DMS153 (cell line): ENCODE measurements at places on chromosomes 3 and 15.

DNA sequence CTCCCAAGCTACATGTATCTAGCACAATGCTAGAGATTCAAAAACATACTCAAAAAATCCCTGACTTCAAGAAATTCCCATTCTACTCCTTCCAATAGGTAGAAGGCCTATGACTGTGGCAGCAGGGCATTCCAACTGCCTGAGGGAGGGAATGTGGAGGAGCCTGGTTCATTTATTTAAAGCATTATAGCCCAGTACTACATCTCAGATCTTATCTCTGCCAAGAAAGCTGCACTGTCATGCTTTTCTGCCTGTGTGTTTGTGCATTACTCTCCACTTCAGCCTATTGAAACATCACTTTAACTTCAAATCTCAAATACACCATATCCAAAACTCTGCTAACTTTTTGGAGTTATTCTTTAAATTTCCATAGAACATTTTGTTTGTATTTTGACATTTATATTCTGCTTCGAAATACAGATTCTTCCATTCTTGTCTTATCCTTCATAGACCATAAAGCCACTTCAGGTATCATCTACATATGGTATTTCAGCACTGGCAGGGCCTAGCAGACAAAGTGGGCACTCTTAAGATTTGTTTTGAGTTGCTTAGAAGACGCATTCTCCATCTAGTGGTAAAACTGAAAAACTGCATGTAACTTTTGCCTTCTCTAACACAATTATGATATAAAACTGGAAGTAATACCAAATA lies 59.1 kb upstream of the NEDD4 start:
- no peak for DNase-seq

DNA sequence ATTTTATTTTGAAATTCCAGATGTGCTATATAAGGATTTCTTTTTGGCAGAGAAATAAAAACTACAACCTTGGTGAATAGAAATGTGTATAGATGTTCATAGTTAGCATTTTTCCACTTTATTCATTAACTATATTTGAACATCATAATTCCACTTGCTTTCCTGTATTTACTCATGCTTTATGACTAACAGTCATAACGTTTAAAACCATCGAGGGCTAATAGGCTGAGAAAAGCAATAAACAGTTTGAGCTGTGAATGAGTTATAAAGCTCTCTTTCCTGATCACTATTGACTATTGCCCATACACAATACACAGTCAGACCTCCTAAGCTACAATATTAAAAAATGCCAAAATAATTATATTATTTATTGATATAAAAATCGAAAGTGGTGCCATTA lies 502.1 kb upstream of the RASGRP1 start:
- DNase-seq, result no peak

GRCh38 chr3:13479332-13479581 lies 849 bp upstream of the HDAC11 start:
- no peak for DNase-seq

GRCh38 chr3:129683201-129683600 lies 76.7 kb upstream of the PLXND1 start:
- DNase-seq, result no peak

- DNase-seq, result no peak
Observed at GRCh38 chr3:52193065-52193464, 4.9 kb upstream of the ALAS1 start.

- DNase-seq, result no peak
Observed at GRCh38 chr3:66629150-66629981, 128.5 kb upstream of the LRIG1 start.

DNA sequence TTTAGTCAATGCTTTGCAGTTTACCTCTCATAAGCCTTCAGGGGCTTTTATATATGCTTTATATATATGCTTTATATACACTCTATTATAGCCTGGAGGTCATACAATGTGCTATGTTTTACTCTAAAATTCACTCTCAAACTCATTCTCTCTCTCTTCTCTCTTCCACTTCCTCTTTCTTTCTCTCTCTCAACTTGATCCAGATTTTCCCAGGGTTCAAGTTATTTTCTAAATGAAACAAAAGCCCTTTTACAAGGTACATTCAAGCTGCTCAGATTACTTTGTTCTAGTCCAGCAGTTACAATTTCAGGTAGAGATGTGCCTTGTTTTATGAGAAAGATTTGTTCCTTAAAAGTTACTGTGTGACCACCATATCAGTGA lies 79.6 kb upstream of the ACP3 start:
- no peak for DNase-seq

- DNase-seq, result no peak
Observed at GRCh38 chr3:21170964-21171363, 580.0 kb downstream of the ZNF385D start.

GRCh38 chr15:28955160-28955992 lies 69.6 kb downstream of the APBA2 start:
- no peak for DNase-seq

DNA sequence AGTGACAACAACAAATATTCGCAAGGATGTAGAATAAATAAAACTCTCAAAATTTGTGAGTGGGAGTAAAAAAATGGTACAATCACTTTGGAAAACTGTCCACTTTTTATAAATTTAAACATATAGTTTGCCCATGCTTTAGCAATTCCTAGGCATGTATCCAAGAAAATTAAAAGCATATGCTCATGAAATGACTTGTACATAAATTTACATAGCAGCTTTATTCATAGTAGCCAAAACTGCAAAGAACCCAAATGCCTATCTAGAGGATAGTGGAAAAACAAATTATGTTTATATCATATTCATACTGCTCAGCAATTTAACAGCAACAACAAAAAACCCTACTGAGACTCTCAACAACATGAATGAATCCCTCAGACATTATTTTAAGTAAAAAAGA lies 363.6 kb upstream of the CCDC54 start:
- DNase-seq, result no peak

- DNase-seq, result no peak
Observed at GRCh38 chr3:145971186-145971585, 189.8 kb downstream of the PLOD2 start.

- DNase-seq, result no peak
Observed at GRCh38 chr15:27660676-27661075, 438.4 kb downstream of the OCA2 start.

GRCh38 chr3:59654123-59654479 lies 604.3 kb upstream of the CFAP20DC start:
- no peak for DNase-seq

DNA sequence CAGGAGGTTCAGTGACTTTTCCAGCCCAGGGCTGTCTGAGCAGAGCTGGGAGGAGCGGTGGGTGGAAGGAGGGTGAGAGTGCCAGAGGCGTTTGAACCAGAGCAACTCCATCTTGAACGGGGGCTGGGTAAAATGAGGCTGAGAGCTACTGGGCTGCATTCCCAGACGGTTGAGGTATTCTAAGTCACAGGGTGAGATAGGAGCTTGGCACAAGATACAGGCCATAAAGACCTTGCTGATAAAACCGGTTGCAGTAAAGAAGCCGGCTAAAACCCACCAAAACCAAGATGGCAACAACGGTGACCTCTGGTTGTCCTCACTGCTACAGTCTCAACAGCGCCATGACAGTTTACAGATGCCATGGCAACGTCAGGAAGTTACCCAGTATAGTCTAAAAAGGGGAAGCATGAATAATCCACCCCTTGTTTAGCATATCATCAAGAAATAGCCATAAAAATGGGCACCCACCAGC lies 60.2 kb downstream of the ABTB1 start:
- no peak for DNase-seq

DNA sequence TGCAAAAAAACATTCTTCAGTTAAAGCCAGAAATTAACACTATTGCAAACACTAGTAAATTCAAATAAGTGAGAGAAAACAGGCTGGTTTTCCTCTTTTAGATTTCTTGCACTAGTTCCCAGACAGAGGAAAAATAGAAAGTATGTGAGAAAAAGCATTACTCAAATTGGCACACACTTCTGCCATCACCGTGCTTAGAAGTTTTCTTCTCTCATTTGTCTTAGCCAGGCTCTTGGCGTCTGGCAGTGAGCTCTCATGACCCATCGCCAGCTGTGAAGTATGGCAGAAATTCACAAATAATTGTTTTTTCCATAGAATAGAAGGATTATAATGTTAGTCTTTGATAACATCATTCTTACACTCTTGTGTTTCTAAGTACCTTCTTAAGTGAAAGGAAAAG lies 515.9 kb downstream of the GBE1 start:
- DNase-seq, result no peak

DNA sequence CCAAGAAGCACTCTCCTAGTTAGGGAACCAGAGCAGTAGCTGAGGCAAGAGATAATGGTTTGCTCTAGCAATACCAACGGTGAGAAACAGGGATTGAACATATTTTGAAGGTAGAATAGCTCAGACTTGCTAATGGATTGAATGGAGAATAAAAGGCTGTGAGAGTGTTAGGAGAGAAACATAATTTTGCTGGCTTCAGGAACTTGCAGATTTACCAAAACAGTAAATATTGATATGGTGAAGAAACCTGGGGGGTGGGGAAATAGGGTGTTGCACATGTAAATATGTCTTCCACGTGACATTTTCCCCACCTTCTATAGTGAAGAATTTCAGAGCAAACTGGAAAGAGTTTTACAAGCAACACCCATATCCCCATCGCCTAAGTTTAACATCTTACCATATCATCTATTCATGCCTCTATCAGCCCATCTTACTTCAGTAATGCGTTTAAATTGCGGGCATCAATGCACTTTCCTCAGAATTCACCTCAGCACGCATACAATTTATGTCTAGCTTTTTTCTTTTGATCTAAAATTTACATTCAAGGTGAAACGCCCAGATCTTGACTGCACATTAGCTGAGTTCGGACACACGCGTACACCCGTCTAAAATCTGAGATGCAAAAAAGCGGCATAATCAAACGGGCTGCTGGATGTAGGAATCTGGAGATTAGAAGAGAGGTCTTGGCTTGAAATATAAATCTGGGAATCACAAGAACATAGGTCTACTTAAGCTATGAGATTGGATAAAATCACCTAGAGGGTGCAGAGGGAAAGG lies 891 bp upstream of the NR1D2 start:
- DNase-seq, result no peak

- no peak for DNase-seq
Observed at GRCh38 chr15:60212536-60212935, 185.2 kb downstream of the ANXA2 start.

GRCh38 chr3:151838574-151839312 lies 24.8 kb downstream of the AADAC start:
- DNase-seq, result peak; percentile 5

DNA sequence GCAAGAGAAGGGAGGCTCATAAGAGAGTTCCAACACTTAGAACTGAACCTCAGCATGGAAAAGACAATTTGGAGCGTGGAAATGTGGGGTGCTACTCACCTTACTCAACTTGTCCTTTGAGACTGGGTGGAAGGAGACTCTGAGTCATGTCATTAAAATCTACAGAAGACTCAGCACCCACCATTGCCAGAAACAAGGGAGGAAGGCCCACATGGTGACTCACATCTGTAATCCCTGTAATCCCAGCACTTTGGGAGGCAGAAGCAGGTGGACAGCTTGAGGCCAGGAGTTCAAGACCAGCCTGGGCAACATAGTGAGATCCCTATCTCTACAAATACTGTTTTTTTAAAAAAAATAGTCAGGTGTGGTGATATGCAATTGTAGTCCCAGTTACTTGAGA lies 161.9 kb upstream of the UBE3A start:
- DNase-seq, result no peak

GRCh38 chr15:73024168-73024567 lies 28.1 kb upstream of the NEO1 start:
- DNase-seq, result no peak

GRCh38 chr15:40082195-40082883 lies 26.3 kb downstream of the BMF start:
- no peak for DNase-seq

DNA sequence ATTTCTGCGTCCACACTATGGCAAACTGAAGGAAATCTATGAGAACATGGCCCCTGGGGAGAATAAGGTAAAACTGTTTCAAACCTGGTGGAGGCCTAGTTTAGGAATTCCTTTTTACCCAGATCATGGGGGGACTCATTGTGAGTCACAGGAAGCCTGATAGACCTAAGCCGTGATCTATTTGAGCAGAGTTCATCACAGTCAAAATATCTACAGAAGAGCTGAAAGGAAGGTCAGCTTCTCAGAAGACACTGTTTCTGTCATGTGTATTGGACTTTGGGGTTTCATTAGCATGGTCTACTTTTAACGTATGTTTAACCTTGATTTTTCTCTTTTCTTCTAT lies 1.3 kb downstream of the PSMD2 start:
- DNase-seq, result no peak

DNA sequence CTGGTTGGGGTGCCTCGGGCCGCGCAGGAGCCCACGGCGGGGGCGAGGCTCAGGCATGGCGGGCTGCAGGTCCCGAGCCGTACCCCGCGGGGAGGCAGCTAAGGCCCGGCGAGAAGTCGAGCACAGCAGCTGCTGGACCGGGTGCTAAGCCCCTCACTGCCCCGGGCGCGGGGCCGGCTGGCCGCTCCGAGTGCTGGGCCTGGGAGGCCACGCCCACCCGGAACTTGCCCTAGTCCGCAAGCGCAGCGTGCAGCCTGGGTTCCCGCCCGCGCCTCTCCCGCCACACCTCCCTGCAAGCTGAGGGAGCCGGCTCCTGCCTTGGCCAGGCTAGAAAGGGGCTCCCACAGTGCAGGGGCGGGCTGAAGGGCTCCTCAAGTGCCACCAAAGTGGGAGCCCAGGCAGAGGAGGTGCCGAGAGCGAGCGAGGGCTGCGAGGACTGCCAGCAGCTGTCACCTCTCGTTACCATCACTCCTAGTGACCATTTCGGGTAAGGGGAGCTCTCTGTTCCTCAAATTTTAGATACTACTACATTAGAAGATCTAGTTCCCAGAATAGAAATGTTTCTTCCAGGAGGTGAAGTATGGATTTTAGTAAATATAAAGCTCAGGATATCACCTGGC lies 417.0 kb upstream of the AGTR1 start:
- DNase-seq, result no peak

DNA sequence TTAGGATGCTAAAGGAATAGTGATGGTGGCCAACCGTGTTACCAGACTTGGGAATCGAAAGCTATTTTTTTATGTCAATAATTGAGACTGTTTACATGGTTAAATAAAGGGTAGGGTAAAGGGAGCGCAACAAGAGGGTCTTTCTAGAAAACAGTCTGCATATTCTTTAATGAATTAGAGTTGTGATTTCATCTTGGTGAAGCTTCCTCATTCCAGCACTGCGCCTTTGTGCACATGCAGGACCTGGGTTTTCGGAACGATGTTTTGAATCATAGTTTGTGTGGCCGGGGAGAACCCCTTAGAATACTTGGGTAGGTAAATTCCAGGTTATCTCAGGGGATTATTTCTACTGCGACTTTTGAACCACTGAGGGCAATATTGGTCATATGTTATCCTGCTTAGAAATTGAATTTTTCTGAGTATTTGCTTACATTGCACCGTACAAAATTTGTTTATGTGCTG lies 1.3 kb downstream of the PIK3CA start:
- DNase-seq, result no peak
